ENCODE measurements at places on chromosomes 3 and 15.

DNA sequence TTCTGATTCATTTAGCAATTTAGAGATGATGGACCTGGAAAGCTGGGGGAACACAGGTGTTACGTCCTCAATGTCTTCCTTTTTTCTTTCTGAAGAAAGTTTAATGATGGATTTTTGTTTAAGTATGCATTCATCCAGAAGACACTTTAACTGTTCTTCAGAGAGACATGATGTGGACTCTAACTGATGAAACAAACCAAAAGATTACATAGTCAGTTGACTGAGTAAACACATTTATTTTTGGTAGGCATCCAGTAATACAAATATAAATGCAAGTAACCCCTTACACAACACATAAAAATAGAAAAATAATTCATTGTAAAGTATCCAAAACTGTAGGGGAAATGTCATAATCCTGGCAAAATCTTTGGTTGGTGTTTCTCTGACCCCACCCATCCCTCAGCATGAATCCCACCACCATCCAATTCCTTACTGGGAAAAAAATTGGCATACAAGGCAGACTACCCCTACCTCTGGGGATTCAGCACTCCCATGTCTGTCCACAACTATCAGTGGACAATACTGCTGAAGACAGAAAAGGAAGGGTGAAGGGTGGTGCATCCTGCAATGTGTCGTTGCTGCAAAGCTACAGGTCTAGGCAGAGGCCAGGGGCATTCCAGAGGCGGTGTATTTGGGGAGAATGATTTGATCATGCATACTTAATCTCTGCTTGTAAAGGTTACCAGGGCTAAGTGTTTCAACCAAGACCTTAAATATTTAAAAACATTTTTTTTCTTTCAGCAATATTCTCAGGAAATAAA is 37.4 kb downstream of the THBS1 start:
- DNase-seq, result no peak

DNA sequence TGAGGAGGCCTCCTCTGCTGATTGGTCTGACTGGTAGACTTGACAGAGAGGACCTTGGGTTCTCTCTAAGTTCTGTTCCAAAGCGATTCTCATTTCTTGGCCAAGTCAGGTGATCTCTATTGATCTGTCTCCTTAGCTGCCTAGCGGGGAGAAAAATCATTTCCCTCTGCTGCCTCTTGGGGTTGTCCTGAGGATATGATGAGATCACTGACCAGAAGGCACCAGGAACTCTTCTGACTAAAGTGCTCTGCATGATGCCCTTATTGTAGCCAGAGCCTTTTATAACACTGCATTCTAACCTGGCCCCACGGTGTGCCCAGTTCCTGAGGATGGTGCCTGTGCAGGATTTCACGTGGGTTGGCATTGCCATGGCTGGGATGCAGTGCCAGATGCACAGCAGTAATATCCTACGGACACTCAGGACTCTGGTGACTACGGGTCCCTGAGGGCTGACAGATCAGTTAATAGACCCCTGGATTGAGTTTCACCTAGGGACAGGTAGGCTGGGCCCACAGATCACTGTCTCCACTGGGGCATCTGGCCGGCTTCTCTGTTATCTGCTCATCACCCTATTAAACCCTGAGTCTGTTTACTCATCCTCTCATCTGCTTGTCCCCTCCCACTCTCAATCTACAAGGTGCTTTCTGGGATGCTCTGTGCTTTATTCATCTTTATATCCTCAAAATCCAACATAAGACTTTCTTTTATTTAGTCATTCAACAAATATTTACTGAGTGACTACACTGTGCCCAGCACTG is 3.9 kb upstream of the HEG1 start:
- no peak for DNase-seq

DNA sequence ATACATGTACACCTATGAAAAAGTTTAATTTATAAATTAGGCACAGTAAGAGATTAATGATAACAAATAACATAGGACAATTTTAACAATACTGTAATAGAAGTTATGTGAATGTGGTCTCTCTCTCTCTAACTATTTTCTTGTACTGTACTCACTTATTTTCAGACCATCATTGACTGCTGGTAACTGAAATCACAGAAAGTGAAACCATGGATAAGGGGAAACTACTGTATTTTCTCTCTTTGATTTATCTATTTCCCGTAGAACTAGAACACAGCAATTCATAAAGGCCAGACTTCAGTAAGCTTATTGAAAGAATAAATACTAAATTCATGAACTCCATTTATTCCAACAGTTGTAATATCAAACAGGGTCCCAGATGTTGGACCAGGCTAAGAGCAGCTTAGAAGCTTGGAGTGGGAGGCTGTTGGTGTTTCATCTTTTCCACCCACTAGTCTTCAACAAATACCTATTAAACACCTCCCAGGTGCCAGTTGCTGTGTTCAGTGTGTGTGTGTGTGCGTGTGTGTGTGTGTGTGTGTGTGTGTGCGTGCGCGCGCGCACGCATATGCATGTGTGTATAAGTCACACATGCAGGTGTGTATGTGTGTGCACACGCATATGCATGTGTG is 235.4 kb downstream of the FOXP1 start:
- no peak for DNase-seq

DNA sequence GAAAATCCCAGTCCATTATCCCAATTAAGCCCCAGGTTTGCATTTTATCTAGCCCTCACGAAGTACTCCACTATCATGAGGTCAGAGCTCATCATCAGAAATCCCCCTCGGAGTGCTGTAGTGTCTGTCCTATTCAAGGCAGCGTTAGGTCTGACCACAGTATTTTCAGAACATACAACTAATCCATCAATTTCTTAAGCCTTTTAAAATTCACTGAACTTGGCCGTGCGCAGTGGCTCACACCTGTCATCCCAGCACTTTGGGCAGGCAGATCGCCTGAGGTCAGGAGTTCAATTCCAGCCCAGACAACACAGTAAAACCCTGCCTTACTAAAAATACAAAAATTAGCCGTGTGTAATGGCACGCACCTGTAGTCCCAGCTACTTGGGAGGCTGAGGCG is 11.9 kb downstream of the VGLL4 start:
- no peak for DNase-seq

DNA sequence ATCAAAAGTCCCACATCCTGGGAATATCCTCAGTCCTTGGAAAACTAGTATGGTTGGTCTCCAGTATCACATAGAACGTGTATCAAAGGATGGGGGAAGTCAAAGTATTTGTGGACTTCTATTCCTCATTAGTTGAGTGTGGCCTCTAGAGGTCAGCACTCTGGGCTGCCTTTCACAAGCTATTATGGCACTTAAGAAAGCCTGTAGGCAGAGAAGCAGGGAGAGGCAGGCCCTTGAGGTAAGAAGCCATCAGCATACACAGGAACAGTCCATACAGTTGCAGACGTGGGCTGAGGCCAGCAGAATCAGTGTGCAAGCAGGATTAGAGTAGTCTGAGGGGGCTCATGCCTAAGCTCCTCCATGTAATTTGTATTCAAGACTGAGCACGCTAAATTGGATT is 341.7 kb downstream of the CLSTN2 start:
- no peak for DNase-seq

GRCh38 chr3:87167628-87168456 is 59.3 kb upstream of the CHMP2B start:
- no peak for DNase-seq

DNA sequence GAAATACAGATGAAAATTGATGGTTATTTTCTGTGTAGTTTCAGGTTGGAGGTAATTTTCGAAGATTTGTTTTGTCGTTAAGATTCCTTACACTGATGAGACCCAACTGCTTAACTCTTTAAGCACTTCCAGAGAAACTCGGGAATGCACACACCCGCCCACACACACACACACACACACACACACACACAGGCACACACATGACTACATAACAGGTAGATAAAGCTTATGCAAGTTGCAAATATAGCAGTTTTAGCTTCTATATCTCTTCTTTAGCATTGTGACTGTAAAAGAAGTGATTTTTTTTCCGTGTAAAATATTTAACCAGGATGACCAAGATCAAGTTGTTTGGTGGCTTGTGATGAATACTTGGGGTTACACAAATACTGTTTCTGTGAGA is 294.9 kb upstream of the NR2F2 start:
- no peak for DNase-seq

DNA sequence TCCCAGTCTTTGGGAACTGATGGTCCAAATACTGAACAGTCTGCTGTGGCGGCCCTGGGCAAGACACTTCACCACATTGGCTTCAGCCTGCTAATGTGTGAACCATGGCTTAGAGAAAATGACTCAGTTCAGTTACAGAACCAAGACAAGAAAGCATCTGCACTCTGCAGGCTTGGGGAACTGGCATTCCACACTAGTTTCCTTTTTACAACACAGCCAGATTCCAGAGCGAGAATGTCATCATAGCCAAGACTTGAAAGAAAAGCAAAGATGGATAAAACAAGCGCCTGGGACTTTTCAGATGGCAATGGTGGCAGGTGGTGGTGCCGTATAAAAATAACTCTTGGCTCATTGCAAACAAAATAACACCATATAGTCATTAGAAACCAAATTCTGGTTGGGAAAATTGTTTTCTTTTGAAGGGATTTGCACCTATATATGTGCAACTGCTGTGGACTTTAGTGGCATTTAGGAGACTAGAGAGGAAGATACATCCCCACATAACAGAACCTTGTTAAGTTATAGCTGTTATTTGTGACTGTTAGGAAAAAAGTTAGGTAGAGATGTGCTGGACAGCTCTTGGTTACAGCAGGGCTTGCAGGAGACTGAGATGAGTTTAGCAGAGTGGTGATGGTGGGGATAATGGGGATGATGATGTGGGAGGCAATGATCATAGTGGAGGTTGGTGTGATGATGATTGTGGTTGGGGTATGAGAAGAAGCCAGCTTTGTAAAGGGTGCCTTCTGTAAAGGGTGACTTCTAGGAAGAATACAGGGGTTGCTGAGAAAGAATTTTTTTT is 273.6 kb downstream of the THRB start:
- peak; percentile 85 for DNase-seq

GRCh38 chr3:41726891-41727290 is 235.0 kb downstream of the ULK4 start:
- DNase-seq, result peak; percentile 36

- DNase-seq, result no peak
Observed at GRCh38 chr3:105828703-105829102, 40.1 kb downstream of the CBLB start.

- no peak for DNase-seq
Observed at GRCh38 chr15:101173233-101174119, 78.4 kb downstream of the CHSY1 start.

DNA sequence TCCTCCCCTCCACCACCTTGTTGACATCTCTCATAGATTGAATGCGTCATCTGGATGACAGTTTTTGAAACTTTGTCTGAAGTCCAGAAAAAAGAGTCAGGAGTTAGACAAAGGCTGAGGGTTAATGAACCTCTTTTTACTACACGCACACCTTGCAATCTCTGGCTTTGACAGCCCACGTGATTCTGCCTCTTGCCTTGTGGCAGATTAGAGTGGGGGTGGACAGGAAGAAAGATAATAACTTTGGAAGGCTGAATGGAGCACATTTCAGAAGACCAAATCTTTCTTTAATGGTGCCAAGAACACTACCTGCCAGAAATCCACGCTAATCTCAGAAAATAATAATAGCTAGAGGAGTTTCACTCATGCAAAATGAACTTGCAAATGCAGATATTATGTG is 327.9 kb upstream of the TRIM42 start:
- no peak for DNase-seq

Measured in RCC 7860 (cell line).